CD4-positive, alpha-beta T cell treated with Interleukin-10 for 1 hour (primary cell): ENCODE measurements at places on chromosomes 6 and 20.

GRCh38 chr6:155909710-155910109, 454.1 kb upstream of the NOX3 start:
- no peak for DNase-seq

DNA sequence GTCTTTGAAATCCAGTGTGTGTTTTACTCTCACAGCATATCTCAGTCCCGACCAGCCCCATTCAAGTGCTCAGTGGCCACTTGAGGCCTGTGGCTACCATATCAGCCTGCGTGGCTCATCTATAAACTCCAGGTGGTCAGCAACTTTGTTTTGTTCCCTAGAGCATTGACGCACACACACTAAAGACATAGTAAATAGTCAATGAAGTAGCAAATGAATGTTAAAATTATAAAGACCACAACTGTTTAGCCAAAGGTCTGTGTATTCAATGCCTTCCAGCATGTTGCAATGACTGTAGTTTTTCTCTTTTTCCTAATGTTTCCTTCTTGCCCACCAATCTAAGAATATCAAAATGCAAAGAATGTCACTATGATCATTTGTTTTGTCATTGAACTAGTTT, 238.2 kb upstream of the ZNF217 start:
- DNase-seq = no peak

GRCh38 chr6:157841211-157841840, 18.3 kb downstream of the SNX9 start:
- DNase-seq = no peak

GRCh38 chr20:19603376-19603750, 154.7 kb upstream of the RIN2 start:
- no peak for DNase-seq

DNA sequence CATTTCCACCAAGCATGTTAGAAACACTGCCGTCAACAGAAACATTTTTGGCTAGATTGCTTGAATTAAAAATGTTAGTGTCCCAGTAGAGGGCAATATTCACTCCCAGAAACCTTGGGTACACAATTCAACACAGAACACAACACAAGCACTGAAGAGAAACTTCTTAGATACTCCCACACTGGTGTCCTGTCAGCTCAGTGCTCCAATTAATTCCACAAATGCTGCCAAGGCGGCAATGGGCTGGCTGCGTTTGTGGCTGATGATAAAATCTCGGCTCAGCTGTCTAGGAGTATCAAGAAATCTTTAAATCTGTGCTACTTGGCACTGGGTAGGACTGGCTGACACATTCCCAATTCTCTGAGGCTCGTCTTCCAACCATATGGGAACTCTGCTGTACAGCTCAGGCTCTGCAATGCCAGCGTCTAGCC, 39.3 kb downstream of the BEND3 start:
- no peak for DNase-seq

- DNase-seq = no peak
Measured at GRCh38 chr6:83199173-83199862, 6.2 kb downstream of the RWDD2A start.

DNA sequence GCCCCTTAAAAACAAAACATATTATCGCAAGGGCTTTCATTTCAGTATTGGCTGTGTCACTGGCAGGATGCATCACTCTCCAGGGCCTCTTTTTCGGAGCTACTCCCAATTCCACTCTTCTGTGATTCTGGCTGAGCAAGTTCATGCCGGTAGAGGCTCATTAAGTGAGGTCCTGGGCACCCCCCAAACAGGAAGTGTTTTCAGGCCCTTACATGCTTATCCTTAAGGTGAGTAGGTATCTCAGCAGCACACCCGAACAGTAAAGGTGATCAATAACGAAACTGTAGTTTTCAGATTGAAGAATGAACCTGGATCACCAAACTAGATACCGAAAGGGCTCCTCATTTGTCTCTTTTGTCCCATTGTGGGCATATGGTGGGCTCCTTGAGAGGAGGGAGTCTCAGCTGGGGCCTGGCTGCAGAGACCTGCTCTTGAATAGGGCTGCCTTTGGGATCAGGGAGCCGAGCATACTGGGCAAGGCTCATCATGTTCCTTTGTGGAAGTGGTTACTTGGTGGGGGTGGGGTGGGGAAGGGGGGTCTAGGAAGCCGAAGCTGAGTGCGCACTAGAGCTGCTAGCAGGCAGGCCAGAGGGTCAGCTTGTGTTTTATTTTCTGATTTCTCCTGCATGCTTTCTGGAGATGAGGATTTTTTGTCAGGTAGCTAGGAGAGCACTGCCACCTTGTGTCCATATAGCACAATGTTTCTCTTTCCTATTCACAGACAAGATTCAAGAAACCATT, 65.2 kb downstream of the CDS2 start:
- peak; percentile 73 for DNase-seq

DNA sequence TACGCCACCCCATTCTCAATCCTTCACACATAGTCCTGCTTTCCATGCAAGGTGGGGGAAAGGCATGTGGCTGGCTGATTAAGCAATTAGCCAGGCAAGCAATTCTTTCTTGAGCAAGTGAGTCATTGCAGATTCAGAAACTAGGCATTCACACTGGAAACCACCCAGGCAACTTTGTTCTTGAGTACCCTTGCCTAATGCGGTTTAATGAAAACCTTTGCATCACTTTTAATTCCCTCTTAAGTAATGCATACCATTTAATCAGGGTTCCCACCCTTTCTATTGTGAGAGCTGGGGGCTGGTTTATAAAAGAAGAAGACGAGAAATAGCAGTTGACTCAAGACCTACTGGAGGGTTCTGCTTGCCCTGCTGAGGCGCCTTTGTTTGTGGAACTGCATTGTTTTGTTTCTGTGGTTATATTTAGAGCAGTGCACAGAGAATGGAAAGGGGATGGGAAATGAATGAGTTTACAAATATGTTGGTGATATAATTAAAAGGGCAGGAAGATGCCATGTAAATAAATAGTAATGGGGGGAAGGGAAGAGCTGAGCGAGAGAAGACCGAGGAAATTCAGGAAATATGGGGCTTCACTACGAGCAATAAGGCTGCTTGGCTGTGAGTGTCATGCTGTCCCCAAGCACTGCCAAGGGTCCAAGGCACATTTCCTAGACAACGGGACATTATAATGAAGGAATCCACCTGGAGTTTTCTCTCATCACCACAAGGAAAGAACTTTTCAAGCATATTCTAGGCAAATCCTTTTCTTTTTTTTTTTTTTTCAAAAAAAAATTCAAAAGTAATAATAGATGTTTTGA, 48.8 kb upstream of the TSHZ2 start:
- no peak for DNase-seq
